Renal cortical epithelial cell (primary cell): ENCODE measurements at places on chromosomes 11 and 22.

GRCh38 chr22:17802822-17803221, 28.6 kb upstream of the BID start:
- DNase-seq, result no peak

- no peak for DNase-seq
Observed at GRCh38 chr11:124179310-124179709, 3.8 kb upstream of the OR10D3 start.

- DNase-seq, result peak; percentile 63
Observed at GRCh38 chr11:47616726-47617416, 22.7 kb upstream of the C1QTNF4 start.

DNA sequence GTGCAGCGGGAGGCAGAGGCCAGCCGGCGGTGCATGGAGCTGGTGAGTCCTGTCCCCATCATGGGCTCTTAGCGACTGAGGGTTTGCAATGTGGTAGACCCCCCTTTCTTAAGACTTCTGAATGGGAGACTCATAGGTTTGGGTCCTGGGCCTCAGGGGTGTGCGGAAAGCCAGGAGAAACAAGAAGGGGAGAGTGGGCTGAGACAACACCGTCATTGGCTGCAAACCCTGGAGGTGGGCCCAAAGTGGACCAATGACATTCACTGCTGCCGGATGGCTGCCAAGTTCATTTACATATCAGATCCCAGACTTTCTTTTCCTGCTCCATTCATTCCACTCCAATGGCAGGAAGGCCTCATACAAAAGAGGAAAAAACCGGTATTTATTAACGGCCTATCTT, 213.3 kb downstream of the MYO18B start:
- DNase-seq, result no peak
